SK-N-SH treated with all-trans-retinoic acid at 6 μM for 48 hours (cell line): ENCODE measurements at places on chromosomes 13 and 19.

DNA sequence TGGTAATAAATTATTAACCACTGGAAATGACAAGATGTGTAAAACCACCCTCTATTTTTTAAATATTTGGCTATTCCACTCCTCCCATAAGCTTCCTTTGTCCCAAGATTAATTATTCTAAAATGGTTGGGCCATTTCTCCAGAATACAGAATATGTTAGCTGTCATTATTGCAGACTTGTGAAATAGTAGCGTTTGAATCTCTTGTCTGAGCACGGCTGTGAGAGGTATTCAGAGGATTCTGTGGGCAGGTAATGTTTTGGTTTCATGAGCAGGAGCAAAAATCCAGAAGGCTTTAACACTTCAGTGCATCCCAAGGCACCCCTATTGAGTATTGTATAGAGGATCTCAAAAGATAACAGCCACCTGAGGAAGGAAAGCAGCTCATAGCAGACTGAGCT is 256.0 kb downstream of the UQCRFS1 start:
- no peak for ATAC-seq

GRCh38 chr13:36362914-36363313 is 16.7 kb upstream of the SPART start:
- no peak for ATAC-seq

GRCh38 chr19:47132194-47132852 is 1.7 kb downstream of the SAE1 start:
- no peak for ATAC-seq

DNA sequence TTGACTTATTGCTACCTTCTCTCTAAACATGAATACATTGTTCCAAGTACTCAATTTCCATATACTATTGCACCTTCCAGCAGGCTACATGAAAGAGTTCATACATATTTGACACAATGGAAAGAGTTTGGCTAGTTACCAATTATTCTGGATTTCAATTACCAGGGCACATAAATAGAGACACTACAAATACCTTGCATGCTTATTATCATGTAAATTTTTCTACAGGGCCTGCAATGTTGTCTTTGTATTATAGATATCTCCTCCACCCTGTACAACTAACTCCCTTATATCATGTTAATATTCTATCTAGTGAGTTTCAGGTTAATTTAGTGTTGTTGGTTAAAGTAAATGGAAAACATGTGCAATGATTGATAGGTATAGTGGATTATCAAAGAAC is 540.7 kb upstream of the SLITRK5 start:
- ATAC-seq, result no peak

DNA sequence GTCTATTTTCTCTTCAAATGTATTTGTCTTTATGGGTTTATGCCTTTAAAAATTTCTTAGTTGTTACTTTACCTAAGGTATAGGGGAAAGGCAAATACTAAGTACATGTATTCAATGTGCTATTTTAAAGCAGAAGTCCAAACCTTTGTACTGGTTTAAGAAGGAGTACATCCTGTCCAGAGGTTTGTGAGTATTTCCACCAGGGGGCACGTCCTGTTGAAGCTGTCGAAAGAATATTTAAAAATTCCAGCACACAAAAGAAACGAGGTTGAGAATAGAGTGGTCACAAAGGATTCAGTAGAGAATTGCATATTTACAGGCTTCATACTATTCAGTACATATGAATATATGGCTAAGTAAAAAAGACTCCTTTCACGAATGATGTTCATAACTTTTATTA is 59.8 kb downstream of the URI1 start:
- no peak for ATAC-seq

GRCh38 chr19:9070066-9070465 is 16.8 kb upstream of the OR1M1 start:
- ATAC-seq, result no peak

- no peak for ATAC-seq
Observed at GRCh38 chr13:46759846-46760245, 37.1 kb downstream of the ESD start.
